ENCODE measurements at places on chromosomes 3 and 15.
A peak's percentile ranks its signal among the peaks of the same experiment; 100 is the strongest.

DNA sequence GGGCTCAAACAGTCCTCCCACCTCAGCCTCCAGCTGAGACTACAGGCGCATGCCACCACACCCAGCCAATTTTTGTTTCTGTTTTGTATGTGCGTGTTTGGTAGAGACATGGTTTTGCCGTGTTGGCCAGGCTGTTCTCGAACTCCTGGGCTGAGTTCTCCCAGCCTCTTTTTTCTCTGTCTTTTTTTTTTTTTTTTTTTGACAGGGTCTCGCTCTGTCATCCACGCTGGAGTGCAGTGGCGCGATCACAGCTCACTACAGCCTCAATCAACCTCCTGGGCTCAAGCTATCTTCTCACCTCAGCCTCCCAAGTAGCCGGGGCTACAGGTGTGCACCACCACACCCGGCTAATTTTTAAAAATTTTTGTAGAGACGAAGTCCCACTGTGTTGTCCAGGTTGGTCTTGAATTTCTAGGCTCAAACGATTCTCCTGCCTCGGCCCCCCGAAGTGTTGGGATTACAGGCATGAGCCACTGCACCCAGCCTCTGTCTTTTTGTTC lies 867 bp upstream of the DCAF1 start:
- no peaks in the 10 kb centered on the region for H3K27me3 ChIP-seq
- peaks cover 6% of the 10 kb centered on the region for H3K36me3 ChIP-seq
- peaks cover 14% of the 10 kb centered on the region for H3K4me1 ChIP-seq
- H3K27ac ChIP-seq = peak overlapping the region; percentile 95
- H3K4me3 ChIP-seq = peak overlapping the region; percentile 15
- no peak for DNase-seq

DNA sequence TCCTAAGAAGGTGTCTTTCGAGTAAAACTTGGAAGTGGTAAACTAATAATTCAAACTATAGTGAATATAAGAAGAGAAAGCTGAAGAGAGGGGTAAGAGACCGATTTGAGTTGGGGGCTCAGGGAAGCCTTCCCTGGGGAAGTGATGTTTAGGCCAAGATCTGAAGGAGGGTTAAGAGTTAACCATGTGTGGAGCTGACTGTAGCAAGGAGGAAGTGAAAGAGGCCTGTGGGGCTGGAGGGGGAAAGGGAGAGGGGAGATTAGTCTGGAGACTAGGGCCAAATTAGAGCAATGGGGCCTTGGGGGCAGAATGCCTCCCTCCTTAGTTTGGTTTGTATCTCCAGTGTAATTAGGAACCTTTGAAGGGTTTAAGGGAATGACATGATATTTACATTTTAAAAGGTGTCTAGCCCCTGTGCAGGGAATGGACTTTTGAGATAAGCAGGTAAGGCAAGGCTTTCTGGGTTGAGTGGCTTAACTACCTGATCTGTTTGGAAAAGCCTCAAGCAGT lies 2.2 kb downstream of the ZNF592 start:
- no peak for DNase-seq
- no peaks in the 10 kb centered on the region for H3K27me3 ChIP-seq
- H3K27ac ChIP-seq = peak overlapping the region; percentile 93
- H3K36me3 ChIP-seq = peaks cover 2% of the 10 kb centered on the region
- H3K4me1 ChIP-seq = peaks cover 52% of the 10 kb centered on the region

- H3K4me3 ChIP-seq = no peak overlapping the region
- peaks cover 15% of the 10 kb centered on the region for H3K27me3 ChIP-seq
- no peak overlapping the region for H3K27ac ChIP-seq
- H3K4me1 ChIP-seq = no peaks in the 10 kb centered on the region
- no peak for DNase-seq
Observed at GRCh38 chr3:137039570-137039969, 81.8 kb downstream of the IL20RB start.

GRCh38 chr15:90863987-90864386 lies 4.4 kb upstream of the FURIN start:
- H3K27me3 ChIP-seq = no peaks in the 10 kb centered on the region
- no peak overlapping the region for H3K4me3 ChIP-seq
- DNase-seq = no peak
- H3K36me3 ChIP-seq = no peaks in the 10 kb centered on the region
- H3K27ac ChIP-seq = peak overlapping the region; percentile 66

- H3K27ac ChIP-seq = peak overlapping the region; percentile 100
- H3K4me3 ChIP-seq = no peak overlapping the region
- H3K36me3 ChIP-seq = no peaks in the 10 kb centered on the region
- no peak for DNase-seq
Observed at GRCh38 chr15:63478243-63478642, 26.1 kb upstream of the USP3 start.

DNA sequence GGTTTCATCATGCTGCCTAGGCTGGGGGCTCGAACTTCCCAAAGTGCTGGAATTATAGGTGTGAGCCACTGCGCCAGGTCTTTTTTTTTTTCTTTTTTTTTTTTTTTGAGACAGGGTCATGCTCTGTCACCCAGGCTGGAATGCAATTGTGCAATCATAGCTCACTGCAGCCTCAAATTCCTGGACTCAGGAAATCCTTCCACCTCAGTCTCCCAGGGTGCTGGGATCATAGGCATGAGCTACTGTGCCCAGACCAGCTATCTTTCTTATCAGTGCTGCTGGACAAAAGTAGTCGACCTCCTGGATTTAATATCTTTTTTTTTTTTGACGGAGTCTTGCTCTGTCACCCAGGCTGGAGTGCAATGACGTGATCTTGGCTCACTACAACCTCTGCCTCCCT lies 60.8 kb downstream of the TFDP2 start:
- no peak for DNase-seq
- no peaks in the 10 kb centered on the region for H3K4me1 ChIP-seq
- no peak overlapping the region for H3K4me3 ChIP-seq
- no peaks in the 10 kb centered on the region for H3K27me3 ChIP-seq
- no peak overlapping the region for H3K27ac ChIP-seq

- no peaks in the 10 kb centered on the region for H3K36me3 ChIP-seq
- DNase-seq = no peak
- no peak overlapping the region for H3K27ac ChIP-seq
- no peak overlapping the region for H3K4me3 ChIP-seq
- peaks cover 6% of the 10 kb centered on the region for H3K27me3 ChIP-seq
Observed at GRCh38 chr3:8460815-8461456, 40.7 kb upstream of the LMCD1 start.

- H3K36me3 ChIP-seq = peaks cover 1% of the 10 kb centered on the region
- peaks cover 8% of the 10 kb centered on the region for H3K27me3 ChIP-seq
- no peaks in the 10 kb centered on the region for H3K4me1 ChIP-seq
- no peak for DNase-seq
- H3K4me3 ChIP-seq = no peak overlapping the region
- H3K27ac ChIP-seq = no peak overlapping the region
Observed at GRCh38 chr3:70824773-70825172, 512.3 kb upstream of the MDFIC2 start.

- peaks cover 36% of the 10 kb centered on the region for H3K27me3 ChIP-seq
- no peaks in the 10 kb centered on the region for H3K36me3 ChIP-seq
- DNase-seq = no peak
Observed at GRCh38 chr3:180743813-180744590, 64.7 kb upstream of the CCDC39 start.

- peaks cover 2% of the 10 kb centered on the region for H3K36me3 ChIP-seq
- H3K4me3 ChIP-seq = peak overlapping the region; percentile 70
- H3K4me1 ChIP-seq = peaks cover 59% of the 10 kb centered on the region
- peak; percentile 33 for DNase-seq
- H3K27ac ChIP-seq = peak overlapping the region; percentile 98
- no peaks in the 10 kb centered on the region for H3K27me3 ChIP-seq
Observed at GRCh38 chr3:152258448-152259393, 10.0 kb upstream of the MBNL1 start.

- H3K4me1 ChIP-seq = no peaks in the 10 kb centered on the region
- no peak overlapping the region for H3K27ac ChIP-seq
- no peaks in the 10 kb centered on the region for H3K36me3 ChIP-seq
- H3K4me3 ChIP-seq = no peak overlapping the region
Observed at GRCh38 chr3:69893274-69893673, 106.3 kb upstream of the SAMMSON start.

GRCh38 chr15:52228921-52229320 lies 37.7 kb upstream of the GNB5 start:
- DNase-seq = no peak
- peaks cover 13% of the 10 kb centered on the region for H3K4me1 ChIP-seq
- H3K36me3 ChIP-seq = peaks cover 3% of the 10 kb centered on the region
- H3K4me3 ChIP-seq = no peak overlapping the region
- H3K27me3 ChIP-seq = no peaks in the 10 kb centered on the region

- no peaks in the 10 kb centered on the region for H3K27me3 ChIP-seq
- H3K27ac ChIP-seq = no peak overlapping the region
- H3K4me1 ChIP-seq = peaks cover 2% of the 10 kb centered on the region
- H3K36me3 ChIP-seq = peaks cover 5% of the 10 kb centered on the region
Observed at GRCh38 chr3:123149525-123149924, 52.2 kb upstream of the SEC22A start.

DNA sequence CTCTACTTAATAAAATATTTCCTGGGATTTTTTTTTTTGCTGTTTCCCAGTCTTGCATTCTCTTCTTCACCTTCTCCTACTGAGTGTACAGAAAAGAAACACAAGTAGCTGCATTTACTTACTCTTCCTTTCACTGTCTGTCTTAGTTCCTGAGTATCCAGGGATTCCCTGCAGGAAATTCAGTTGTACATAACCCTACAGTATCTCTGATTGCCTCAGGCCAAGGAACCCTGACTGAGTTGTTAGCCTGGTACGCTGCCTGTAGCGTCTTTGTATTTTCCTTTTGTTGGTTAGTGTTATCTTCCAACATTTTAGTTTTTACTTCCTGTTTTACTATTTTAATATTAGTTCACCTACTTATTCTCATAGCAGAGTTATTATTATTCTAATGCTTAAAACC lies 142.5 kb upstream of the ROBO1 start:
- no peak overlapping the region for H3K4me3 ChIP-seq
- DNase-seq = no peak
- H3K27me3 ChIP-seq = no peaks in the 10 kb centered on the region
- H3K4me1 ChIP-seq = no peaks in the 10 kb centered on the region
- H3K36me3 ChIP-seq = no peaks in the 10 kb centered on the region

DNA sequence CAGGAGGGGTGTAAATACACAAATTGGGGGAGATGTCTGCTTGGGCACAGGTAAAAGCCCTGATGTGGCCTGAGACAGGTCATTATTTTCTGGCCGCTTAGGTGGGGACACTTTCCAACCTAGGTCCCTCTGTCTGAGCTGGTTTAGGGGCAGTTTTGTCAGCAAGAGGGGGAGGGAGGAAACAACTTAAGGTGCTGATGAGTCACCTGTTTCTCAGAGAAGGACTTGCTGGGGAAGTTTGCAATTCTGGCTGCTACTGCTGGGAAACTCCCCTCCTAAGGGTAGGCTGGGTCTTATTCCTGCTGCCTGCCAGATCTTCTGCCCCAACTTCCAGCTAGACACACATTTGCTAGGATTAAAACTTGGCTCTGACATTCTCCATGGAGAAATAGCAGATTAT lies 4.8 kb upstream of the RHOV start:
- no peak overlapping the region for H3K27ac ChIP-seq
- H3K4me1 ChIP-seq = peaks cover 7% of the 10 kb centered on the region
- no peak for DNase-seq
- no peaks in the 10 kb centered on the region for H3K27me3 ChIP-seq

- H3K4me1 ChIP-seq = no peaks in the 10 kb centered on the region
- no peak within 1 kb of the TSS for H3K27ac ChIP-seq
- H3K4me3 ChIP-seq = no peak within 1 kb of the TSS
- H3K27me3 ChIP-seq = peaks cover 29% of the 10 kb centered on the region
- peaks cover 4% of the 10 kb centered on the region for H3K36me3 ChIP-seq
Observed at GRCh38 chr3:184052767-184053166, at the start of gene HTR3C. HTR3C (plus strand) TSS chr3:184053047; CDS start chr3:184053081, 34 bp downstream.

- H3K27ac ChIP-seq = no peak overlapping the region
- no peak overlapping the region for H3K4me3 ChIP-seq
Observed at GRCh38 chr15:96735632-96736240, 405.2 kb downstream of the NR2F2 start.

- peak overlapping the region; percentile 92 for H3K4me3 ChIP-seq
- DNase-seq = peak; percentile 20
- peaks cover 25% of the 10 kb centered on the region for H3K4me1 ChIP-seq
- no peaks in the 10 kb centered on the region for H3K36me3 ChIP-seq
- peak overlapping the region; percentile 88 for H3K27ac ChIP-seq
Observed at GRCh38 chr3:48268381-48268935, 27.6 kb downstream of the ZNF589 start.

DNA sequence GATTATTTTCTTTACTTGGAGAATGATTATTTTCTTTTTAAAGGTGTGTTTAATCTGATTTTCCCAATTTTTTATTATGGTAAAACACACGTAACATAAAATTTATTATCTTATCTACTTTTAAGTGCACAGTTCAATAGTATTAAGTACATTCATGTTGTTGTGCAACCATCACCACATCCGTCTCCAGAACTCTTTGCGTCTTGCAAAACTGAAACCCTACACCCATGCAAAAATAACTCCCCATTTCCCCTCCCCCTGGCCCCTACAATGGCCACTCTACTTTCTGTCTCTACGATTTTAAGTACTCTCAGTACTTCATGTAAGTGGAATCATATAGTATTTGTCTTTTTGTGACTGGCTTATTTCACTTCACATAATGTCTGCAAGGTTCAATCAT lies 230.7 kb downstream of the SATB1 start:
- H3K4me1 ChIP-seq = no peaks in the 10 kb centered on the region
- H3K4me3 ChIP-seq = no peak overlapping the region
- no peak overlapping the region for H3K27ac ChIP-seq

GRCh38 chr15:90097475-90097874 lies 4.8 kb downstream of the IDH2 start:
- peaks cover 57% of the 10 kb centered on the region for H3K4me1 ChIP-seq
- H3K27me3 ChIP-seq = no peaks in the 10 kb centered on the region
- H3K4me3 ChIP-seq = peak overlapping the region; percentile 88
- no peaks in the 10 kb centered on the region for H3K36me3 ChIP-seq
- H3K27ac ChIP-seq = peak overlapping the region; percentile 98

- no peaks in the 10 kb centered on the region for H3K27me3 ChIP-seq
- peaks cover 69% of the 10 kb centered on the region for H3K4me1 ChIP-seq
- no peak for DNase-seq
- peak overlapping the region; percentile 28 for H3K4me3 ChIP-seq
Observed at GRCh38 chr15:31333119-31333518, 6.5 kb downstream of the KLF13 start.

DNA sequence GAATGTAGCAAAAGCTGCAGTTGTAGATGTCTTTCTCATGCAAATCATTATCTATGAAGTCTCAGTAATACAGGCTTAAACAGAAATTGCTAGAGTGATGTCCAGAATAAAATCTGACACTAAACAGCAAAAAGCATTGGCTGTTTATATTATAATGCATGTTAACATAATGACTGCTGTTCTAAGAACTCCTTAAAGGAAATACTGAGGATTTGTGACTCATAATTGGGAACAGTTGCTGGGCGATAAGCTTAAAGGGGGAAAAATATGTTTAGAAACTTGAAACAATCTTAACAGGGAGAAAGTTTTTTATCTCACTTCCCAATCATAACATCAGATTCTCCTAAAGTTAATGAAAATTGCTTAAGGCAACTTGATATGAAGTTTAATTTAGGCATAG lies 17.5 kb downstream of the TIPARP start:
- peaks cover 2% of the 10 kb centered on the region for H3K36me3 ChIP-seq
- H3K27ac ChIP-seq = peak overlapping the region; percentile 84
- no peak overlapping the region for H3K4me3 ChIP-seq
- H3K27me3 ChIP-seq = no peaks in the 10 kb centered on the region

DNA sequence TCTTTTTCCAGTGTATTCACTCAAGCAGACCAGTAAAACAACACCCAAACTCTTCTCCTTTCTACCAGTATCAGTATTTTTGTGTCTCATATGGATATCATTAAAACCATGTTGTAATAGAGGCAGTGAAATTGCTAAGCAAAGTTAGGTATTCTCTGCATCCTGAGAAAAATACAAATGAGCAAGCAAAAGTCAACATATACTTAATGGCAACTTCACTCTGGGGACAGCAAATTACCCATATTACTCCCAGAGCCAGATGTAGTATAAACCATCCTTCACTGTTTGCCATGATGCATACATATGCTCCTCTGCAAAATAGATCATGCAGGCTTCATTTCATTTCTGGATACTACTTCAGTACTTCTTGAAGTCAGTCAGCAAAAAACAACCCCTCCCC lies 22.1 kb downstream of the UBA5 start:
- H3K27ac ChIP-seq = no peak overlapping the region
- DNase-seq = no peak
- no peak overlapping the region for H3K4me3 ChIP-seq
- H3K27me3 ChIP-seq = no peaks in the 10 kb centered on the region

All from T-helper 17 cell (primary cell).